ENCODE measurements at places on chromosomes 16 and 17.

DNA sequence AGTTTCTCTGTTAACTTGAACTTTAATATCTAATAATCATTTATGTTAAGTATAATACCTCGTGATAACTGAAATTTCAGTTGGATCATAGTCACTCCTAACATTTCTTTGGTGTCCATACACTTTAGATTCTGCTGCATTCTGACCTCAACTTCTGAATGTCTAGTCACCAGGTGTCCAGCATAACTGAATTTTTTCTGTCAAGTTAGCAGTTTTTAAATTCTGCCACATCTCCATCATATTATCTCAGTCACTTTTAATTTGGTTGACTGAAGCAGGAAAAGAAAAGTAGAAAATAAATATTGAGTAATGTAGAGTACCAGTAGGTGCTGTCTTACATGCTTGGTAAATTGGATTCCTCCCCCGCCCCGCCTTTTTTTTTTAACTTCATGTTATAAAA is 128.6 kb downstream of the TANC2 start:
- DNase-seq = no peak

DNA sequence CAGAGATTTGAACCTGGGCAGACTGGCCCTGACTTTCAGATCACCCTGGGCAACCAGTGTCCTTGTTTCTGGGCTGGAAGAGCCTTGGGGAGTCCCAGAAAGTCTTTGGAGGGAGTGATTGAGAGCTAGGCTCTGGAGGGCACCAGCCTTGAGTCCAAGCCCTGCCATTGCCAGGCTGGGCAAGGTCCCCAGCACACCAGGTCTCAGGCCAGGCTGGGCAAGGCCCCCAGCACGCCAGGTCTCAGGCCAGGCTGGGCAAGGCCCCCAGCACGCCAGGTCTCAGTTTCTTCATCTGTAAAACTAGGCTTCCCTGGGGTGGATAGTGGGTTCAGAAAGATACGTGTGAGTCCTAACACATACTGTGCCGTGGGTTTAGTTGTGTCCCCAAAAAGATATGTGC is 135.0 kb downstream of the IRF8 start:
- no peak for DNase-seq

- no peak for DNase-seq
Measured at GRCh38 chr17:50668025-50668837, 33.5 kb downstream of the ABCC3 start.

DNA sequence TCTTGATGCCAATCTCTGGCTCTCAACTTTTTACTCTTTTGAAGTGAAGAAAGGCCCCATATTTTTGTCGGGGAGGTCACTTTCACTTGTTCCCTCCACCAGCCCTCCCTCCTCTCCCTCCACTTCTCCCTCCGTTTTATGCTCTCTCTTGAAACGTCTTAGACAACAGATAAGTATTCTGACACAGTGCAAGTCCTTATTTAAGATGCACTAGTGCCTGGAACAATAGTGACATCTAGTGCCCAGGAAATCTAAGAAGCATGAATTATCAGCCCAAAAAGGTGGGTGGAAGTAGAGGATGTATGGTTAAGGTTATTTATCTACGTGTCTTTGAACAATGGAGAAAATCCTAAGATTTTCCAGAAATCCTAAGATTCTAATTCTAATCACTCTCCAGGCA is 17.9 kb downstream of the PSME3IP1 start:
- DNase-seq = no peak

- no peak for DNase-seq
Measured at GRCh38 chr16:89506113-89506504, 2.1 kb upstream of the SPG7 start.

- no peak for DNase-seq
Measured at GRCh38 chr16:49855822-49856671, at the start of gene ZNF423. TSS of gene ZNF423 (minus strand) at chr16:49856112. CDS start at chr16:49855774, 338 bp downstream.

DNA sequence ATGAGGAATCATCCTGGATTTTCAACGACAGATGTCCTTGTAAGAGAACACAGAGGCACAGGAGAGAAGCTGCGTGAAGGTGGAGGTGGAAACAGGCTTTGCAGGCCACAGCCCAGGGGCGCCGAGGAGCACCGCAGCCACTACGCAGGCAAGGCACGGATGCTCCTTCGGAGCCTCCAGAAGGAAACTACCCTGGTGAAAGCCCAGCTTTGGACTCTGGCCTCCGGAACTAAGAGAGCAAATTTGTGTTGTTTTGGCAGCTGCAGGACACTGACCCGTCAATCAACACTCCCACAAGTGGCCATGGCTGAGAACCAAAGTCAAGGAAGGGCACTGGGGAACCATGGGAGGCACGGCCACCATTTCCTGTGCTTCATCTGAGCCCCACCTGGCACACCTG is 3.4 kb downstream of the ARL16 start:
- DNase-seq = no peak

DNA sequence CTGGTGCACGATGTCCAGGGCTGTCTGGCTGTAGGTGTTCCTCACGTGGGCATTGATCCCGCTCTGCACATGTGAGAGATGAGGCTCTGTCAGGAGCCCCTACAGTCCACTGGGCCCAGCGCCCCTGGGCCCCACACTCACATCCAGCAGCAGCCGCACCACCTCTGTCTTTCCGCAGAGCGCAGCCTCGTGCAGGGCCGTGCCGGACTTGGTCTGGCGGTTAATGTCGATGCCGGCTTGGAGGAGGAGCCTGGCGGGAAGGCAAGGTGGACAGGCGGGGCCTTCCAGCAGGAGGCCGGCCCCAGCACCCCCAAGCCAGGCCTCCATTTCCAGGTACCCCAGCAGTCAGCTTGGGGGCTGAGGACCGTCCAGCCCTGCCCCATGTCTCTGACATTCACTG is 9.2 kb downstream of the CASKIN1 start:
- no peak for DNase-seq

DNA sequence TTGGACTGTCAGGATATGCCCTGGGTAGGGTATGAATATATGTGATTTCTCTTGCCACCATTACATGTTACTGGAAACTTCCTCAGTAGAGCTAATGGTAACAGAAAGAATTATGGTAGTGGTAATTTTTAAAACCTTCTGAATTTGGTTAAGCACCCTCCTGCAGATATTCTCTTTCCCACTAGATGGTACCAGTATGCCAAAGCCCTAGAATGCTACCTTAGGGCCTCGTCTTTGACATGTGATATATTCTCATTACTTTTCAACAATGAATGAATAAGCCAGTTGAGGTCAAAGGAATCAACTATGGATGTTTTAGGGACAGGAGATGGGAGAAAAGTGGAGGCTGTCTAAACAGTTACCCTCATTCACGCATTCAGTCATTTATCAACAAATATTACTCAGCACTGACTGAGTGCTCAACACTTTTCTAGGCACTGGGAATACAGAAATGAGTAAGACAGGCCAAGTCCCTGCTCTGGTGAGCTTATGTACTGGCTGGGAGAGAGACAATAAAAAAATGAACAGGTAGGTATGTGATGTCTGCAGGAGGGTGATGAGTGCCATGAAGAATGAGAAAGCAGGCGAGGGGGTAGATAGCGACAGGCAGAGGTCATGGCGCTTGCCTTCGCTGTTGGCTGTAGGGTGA is 14.7 kb downstream of the CDH13 start:
- DNase-seq = no peak

DNA sequence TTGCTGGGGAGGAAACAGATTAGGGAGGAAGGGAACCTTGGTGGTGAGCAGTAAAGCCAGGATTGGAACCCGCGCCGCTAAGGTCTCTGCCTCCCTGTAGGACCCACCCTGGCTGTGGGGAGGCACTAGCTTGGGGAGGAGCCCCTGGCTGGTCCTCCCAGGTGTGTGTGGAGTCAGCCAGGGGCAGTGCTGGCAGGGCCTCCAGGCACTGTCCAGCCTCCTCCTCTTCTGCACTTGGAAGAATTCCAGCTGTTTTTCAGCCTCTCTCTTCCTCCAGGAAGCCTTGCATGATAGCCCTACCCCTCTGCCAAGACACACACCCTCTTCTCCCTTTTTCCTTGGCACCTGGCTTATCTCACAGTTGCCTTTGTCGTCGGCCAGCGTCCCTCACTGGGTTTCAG is 34.8 kb downstream of the TMEM235 start:
- no peak for DNase-seq

- DNase-seq = no peak
Measured at GRCh38 chr17:14741491-14741890, 440.6 kb downstream of the HS3ST3B1 start.

DNA sequence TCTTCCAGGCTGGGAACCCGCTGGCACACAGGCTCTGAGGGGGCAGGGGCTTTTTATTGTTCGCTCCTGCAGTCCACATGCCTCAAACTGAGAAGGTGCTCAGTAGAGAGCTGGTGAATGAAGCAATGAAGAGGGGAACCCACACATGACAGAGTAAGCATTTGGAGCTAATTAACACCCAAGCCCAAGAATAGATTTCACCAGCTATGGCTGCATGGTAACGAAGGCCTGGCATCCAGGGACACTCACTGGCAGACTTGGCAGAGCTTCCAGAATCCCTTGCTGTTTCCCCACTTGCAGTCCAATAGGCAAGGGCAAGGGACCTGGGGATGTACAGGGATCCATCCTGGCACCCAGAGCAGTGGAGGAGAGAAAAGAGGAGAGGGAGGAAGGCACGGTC is 12.2 kb downstream of the FLOT2 start:
- DNase-seq = no peak

DNA sequence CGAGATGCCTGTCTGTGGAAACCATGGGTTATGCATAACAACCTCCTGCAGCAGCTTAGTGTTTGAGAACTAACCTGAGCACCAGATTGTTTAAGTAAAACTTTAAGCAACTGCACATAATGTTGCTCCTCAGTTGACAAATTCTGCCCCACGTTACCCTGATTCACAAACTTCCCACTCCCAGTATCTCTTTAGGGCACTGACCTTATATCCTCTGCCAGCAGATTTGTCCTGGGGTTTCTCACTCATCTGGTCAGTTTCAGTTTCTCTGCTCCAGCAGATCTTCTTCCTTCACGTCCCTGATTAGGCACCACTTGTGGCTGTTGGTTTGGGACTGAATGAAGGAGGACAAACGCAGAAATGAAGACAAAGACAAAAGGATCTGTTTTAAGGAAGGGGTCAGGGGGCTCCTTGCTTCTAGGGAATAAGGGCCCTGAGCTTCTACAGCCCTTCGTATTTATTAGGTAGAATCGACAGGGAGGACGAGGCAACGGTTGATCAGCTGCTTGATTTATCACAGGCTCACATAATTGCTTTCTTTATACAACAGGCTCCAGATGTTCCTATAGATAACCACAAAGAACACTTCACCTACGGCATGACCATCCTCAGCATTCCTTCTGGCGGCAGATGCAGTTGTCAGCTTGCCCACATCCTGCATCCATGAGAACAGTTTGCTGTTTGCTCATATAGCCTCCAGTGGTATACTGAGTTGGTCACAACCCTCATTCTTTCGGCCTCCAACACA is 13.5 kb upstream of the ZNF689 start:
- DNase-seq = no peak

- DNase-seq = no peak
Measured at GRCh38 chr16:69373019-69373418, 12.8 kb downstream of the TERF2 start.
